ENCODE measurements at places on chromosomes 7 and 10.

DNA sequence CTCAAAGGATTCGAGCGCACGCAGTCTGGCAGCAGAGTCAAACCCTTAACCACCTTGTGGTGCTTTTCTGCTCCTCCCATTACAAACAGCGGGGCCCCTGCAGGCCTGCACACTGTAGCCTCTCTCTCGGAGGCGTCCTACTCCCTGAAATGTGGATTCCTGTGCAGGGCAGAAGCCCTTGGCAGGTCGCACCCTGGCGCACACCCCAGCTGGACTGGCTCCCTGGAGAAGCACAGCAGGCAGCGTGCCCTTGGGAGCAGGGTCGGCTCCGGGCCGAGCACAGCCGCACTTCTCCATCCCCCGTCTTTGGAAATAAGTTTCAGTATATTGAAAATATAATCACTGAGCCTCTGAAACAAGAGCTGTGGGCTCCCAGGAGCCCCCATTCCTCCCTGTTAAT is 144.1 kb downstream of the C10orf105 start:
- H3K27ac ChIP-seq: no peak overlapping the region
- no peaks in the 10 kb centered on the region for H3K4me1 ChIP-seq
- H3K36me3 ChIP-seq: no peaks in the 10 kb centered on the region
- peak; percentile 27 for DNase-seq

DNA sequence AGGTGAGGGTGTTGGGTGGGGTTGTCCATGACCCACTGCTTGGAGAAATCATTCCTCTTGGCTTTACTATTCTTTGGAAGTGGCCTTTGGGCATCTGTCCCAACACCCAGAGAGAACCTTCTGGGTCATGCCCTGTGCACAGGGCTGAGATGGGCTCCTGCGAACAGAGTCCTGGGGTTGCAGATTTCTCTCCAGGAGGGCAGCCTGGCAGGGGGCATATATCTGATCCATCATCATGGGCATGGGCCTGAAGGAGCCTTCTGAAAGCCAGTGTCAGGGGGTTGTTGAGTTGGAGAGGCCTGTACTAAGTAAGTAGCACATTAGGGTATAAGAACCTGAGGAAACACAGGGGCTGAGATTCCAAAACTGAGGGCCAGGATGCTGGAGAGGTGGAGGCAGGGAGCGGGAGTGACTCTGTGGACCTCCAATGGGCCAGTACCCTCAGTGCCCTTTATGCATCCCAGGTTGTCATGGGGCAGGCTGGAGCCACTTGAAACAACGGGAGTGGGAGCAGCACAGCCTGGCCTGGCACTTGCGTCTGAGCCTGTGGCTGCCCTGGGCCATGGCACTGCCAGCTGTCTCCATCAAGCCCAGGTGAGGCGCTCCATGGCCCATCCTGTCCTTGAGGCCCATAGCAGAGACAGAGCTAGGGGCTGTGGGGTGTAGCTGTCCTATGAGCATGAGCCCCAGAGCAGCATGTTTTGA is 203.7 kb downstream of the GRID1 start:
- DNase-seq: no peak
- no peak overlapping the region for H3K4me3 ChIP-seq
- no peaks in the 10 kb centered on the region for H3K27me3 ChIP-seq

DNA sequence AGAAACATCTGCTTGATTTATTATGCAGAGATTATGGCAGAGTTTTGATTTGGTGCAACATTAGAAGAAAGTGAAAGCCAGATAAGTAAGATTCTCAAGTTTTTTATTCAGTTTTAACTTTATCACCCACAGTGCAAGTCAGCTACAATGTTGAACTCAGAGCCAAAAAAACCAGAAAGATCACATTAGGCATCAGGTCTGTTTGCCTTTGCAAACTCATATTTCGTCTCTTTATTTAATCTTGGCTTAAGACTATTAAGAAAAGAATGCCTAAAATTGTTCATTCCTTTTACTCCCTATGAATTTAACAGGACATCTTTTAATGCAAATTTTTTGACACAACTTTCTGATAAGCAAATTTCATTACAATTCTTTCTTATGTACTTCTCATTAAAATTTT is 76.0 kb upstream of the TMEM26 start:
- H3K27ac ChIP-seq: no peak overlapping the region
- DNase-seq: no peak
- no peaks in the 10 kb centered on the region for H3K27me3 ChIP-seq
- H3K4me1 ChIP-seq: no peaks in the 10 kb centered on the region
- no peak overlapping the region for H3K4me3 ChIP-seq

DNA sequence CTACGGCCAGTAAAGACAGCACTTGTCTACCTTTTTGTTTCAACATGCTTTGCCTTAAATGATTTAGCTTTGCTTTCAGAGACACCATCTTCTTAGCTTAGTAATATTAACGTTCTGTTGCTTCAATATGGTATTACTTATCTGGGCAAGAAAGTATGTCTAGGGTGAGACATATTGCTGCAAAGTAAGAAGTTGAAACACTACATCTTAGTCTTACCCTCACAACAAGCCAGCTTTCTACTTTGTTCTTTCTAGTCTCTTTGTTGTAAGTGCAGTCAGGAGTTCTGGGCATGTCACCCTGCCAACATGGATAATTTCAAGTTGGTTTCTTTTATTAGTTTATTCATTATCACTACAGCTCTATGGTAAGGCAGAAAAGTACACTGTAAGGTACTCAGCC is 122.7 kb upstream of the DNAJB12 start:
- no peak overlapping the region for H3K4me3 ChIP-seq
- no peaks in the 10 kb centered on the region for H3K27me3 ChIP-seq
- DNase-seq: no peak
- H3K27ac ChIP-seq: no peak overlapping the region

- no peak for DNase-seq
- peaks cover 7% of the 10 kb centered on the region for H3K4me1 ChIP-seq
- H3K27me3 ChIP-seq: no peaks in the 10 kb centered on the region
- H3K27ac ChIP-seq: peak overlapping the region; percentile 95
Measured at GRCh38 chr7:107891636-107892366, 818 bp downstream of the DLD start.

DNA sequence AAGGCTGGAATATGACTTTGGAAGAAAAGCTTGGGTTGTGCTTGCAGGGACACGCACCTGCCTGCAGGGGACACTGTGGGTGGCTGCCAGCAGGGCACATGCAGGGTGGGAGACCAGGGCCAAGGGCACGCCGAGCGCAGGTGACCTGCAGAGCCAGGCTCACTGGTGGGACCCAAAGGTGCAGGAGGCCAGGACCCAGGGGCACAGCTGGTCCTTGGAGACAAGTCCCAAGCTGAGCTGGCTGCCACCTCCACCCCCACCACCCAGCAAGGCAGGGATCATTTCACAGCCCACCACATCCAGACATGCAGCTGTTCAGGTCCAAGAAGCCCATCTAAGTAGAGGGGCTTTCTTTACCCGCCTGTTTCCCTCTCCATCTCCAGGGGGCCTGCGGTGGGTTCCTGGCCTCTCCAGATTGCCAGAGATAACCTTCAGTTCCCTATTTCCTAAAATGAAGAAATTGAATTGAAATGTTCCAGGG is 13.8 kb upstream of the CLIP2 start:
- H3K27me3 ChIP-seq: no peaks in the 10 kb centered on the region
- DNase-seq: no peak
- no peak overlapping the region for H3K4me3 ChIP-seq

- no peak overlapping the region for H3K4me3 ChIP-seq
- no peaks in the 10 kb centered on the region for H3K36me3 ChIP-seq
- DNase-seq: no peak
- H3K27ac ChIP-seq: no peak overlapping the region
- no peaks in the 10 kb centered on the region for H3K4me1 ChIP-seq
Measured at GRCh38 chr10:2081501-2081900, 344.2 kb upstream of the ADARB2 start.

Measured in testis (tissue), 5 donors.